ENCODE measurements at places on chromosomes 3 and 15.

DNA sequence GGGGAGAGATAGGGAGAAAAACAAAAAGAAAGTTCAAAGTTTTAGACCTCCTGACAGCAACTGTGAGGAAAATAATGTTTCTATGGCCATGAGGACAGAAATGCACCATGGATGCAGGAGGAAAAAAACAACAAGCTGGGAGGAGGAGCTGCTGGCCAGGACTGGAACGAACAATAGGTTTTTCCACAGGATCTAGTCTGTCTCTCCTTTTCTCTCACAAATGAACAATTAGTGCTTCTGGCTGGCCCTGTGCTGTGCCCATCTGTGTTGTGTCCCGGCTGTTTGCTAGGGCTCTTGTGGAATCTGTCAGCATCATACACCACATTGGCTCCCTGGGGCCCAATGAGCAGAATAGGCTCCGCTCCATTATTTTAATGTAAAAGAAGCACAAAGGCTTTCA lies 15.2 kb downstream of the GK5 start:
- no peak for DNase-seq

- no peak for DNase-seq
Measured at GRCh38 chr15:87477737-87478686, 778.5 kb downstream of the NTRK3 start.

DNA sequence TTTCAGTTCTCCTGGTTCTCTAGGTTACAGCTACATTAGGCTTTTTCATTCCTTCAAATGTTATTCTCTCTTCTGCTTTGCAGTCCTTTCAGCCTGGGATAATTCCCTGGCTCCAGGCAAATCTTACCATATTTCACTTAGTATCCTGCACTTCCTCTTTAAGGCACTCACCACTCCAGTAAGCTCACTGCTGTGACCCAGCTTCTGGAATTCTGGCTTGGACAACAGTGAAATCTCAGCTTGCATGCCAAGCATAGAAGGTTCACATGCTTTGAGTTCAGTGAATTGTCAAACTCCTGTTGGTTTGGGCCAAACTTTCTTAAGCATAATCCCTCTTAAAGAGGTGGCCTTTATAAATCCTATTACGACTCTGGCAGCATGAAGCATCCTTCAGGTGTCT lies 69.4 kb downstream of the SCN10A start:
- DNase-seq: no peak

- no peak for DNase-seq
Measured at GRCh38 chr3:143755978-143756377, 92.3 kb downstream of the SLC9A9 start.

DNA sequence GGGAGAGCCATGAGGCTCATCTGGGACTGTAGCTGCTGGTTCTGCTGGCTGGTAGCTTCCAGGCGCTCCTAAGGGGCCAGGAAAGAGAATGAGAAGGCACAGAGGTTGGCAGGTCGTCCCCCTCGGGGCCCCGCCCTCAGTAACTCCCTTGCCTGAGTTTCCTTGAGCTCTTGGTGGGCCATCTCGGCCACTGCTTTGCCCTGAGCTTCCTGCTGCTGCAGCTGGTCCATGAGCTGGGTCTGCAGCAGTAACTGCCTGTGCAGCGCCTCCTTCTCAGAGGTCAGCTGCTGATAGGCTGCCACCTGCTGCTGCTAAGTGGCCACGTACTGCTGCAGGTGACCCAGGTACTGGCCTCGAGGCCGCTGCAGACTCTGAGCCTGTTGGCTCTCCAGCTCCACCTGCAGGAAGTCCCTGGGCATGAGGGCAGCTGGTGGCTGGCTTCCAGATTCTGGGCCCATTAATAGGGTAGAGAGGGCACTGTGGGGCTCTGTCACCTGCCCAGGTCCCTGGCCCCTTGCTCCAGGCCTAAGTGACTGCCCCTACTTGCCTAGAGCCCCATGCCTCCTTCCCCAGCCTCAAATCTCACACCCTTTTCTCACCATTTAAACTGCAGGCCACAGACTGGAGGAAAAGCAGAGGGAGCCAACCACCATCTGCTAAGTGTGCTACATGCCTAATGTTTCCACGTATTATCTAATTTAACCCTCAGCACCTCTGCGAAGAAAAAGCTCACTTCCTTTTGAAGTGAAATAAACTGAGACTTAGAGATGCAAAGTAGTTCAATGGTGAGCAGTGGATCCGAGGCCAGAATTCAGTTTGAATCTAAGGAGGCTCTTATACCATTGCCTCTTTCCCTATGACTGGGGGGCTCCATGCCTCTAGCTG lies 10.8 kb upstream of the VPS33B start:
- no peak for DNase-seq

DNA sequence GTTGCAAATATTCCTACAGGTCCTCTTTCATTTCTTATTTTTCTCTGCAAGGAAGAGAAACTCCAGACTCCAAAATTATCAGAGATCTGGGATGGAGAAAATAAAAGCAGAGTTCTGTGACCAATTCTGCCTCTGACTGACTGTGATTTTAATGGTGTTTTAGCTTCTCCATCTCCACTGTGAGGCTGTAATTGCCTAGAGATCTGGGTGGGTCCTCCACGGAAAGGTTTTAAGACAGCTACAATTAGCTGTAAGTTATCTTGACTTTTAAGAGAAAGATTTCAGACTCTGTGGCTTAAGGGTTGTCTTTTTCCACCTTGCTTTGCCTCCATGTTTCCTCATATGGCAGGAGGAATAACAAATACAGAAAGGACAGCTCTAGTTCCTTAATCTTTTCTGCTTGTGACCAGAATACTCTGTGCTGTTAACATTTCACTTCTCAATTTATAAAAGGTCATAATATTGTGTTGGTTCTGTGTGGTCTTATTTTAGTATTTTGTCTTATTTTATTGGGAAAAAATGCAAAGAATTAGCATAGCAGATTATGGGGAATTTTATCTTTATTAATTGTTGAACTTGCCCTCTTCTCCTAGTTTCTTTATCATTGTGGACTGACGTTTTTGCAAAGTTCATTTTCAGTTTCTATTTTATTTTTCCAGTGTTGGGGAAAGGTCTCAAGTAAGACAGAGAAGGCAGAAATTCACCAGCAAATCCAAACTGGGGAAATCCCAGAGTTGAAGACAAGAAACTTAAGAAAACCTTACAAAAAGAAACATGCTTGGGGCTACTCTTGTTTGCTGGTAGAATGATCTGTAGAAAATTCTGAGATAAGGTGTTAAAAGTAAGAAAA lies 157.9 kb downstream of the RAP2B start:
- DNase-seq: no peak

DNA sequence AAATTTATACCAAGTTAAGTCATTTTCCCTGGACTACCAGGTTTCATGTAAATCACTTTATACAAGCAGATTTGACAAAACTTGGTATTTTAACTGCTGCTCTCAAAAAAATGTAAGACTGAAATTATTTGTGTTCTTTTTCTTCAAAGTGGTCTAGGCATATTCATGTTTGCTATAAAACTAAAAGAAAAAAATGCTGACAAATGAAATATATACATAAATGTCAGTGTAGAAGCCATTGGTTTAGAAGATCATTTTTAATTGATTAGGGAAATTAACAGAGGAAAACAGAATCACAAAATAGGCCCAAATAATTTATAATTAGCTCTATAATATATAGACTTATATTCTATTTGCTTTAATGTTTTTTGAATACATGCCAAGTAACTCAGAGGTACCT lies 523.2 kb downstream of the RBMS3 start:
- DNase-seq: no peak

GRCh38 chr15:101391431-101391830 lies 96.4 kb upstream of the SNRPA1 start:
- DNase-seq: no peak

GRCh38 chr3:177470197-177470941 lies 273.1 kb upstream of the TBL1XR1 start:
- DNase-seq: no peak

- no peak for DNase-seq
Measured at GRCh38 chr15:52005748-52006701, 13.0 kb upstream of the MAPK6 start.

GRCh38 chr3:185351396-185351795 lies 11.5 kb upstream of the MAP3K13 start:
- no peak for DNase-seq

DNA sequence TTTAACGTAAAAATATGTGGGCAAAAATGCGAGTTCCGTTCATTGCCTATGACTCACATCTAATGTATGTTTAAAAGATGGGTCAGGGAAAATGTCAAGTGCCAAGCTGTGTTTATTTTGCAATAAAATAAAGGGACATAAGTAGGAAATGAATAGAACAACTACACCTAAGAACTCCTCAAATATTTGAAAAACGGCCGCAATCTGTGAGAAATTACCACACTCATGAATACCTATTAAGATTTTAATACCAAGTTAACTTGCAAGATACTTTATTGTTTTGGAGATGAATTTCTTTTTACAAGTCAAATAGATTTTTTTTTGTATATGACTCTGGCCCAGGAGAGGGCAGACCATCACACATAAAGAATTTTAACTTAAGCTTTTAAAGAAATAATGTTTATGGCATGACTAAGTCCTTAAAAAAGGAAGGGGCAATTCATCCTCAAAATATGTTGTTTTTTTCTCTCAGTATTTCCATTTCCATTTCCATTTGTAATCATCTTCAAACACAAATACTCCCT lies 152.7 kb downstream of the SUCNR1 start:
- DNase-seq: no peak

DNA sequence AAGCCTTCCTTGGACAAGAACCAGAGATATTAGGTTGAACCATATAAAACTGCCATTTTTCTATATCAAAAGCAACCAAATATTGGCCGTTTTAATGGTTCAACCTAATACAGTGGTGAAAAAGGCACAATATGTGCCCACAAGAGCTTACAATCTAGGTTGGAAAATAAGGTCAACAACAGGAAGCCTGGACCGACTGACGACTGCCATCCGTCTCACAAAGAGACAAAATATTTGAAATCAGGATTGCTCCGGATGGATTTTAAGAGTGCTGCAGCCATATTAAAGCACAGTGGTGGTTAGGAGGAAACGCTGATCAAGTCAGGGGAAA lies 1.4 kb downstream of the AHSG start:
- no peak for DNase-seq

DNA sequence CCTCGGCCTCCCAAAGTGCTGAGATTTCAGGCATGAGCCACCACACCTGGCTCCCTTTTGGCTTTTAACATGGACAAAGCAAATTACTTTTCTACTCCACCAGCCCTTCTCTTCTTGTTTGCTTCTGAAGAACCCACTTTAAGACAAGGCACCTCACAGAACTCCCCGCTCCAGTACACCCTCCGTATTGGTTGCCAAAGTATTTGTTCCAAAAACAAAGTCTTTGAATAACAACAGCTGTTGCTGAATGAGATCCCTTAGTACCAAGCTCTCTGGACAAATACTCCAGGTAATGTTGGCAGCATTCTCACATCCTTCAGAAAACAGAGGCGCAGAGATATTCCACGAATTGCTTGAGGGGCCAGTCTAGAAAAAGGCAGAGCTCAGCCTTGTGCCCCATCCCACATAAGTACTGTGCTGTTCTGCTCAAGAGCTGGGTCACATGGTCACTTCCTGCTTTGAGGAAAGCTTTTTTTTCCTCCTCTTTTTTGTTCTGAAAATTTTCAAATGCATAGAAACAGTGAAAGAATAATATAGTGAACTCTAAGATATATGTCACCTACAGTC lies 7.3 kb upstream of the CHCHD6 start:
- no peak for DNase-seq

- DNase-seq: no peak
Measured at GRCh38 chr3:90253131-90253530, 1145.7 kb downstream of the EPHA3 start.

GRCh38 chr15:73732930-73733329 lies 20.2 kb downstream of the INSYN1 start:
- DNase-seq: no peak

DNA sequence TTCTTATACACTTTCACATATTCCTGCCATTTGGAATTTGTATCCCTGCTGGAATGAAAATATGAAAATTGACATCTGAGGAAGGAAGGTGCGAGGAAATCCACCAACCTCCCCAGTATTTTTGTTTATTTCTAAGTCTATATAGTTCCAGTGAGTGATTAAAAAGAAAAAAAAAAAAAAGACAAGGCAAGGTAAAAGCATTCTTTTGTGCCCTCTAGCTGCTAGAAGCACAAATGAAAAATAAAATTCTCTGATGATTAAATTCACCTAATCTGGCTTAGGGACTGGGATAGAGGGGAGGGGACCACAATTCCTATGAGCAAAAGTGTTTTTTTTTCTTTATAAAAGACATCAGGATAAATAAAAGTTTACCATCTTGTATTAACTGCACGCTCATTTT lies 370.9 kb downstream of the NR2F2 start:
- no peak for DNase-seq

DNA sequence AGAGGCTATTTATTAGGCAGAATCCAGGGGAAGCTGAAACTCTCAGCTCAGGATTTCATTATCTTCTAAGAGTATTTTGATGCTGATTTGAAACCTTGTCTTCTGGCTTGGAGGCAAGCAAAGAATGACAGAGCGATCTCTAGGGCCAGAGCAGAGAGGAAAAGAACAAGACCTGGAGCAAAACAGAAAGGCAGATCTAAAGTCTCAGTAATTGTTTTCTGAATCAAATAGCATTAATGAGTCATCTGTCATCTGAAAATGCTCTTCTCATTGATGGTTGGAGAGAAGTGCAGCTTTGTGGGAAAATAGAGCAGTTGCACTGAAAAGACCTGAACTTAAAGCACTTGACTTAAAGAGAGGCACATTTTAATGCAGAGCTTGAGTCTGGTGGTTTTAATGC lies 385.9 kb downstream of the RAP2B start:
- DNase-seq: no peak

DNA sequence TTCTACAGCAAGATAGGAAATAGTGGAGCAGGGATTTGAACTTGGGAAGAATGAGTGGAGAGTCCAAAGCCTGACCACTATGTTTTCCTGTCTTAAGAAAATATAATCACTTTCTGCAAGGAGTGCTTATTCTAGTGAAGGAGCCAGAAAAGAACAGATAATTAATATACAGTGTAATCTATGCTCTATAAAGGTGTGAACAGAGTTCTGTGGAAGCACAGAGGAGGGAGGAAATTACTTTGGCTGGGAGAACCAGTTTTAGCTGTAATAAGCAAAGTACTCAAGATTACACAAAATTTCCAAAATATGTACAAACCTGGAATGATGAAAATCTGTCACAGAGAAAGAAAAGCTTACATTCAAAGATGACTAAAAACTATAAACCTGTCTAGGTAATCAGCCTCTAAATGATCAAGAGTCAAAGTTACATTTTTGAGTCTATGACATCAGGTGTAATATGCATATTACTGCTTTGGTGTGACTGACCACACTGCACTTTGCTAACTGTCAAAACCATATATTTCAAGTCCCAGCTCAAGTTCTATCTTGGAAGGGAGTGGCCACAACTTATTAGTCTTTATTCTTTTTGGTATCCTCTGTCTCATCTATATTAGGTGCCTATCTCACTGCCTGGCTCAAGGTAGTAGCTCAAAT lies 40.7 kb upstream of the MB21D2 start:
- DNase-seq: no peak

- DNase-seq: no peak
Measured at GRCh38 chr3:116000311-116000710, 377.0 kb downstream of the GAP43 start.

Measured in GM18507 (cell line).